ENCODE measurements at places on chromosomes 4 and X. TPM values are rescaled to one million over a fixed set of nuclear protein-coding genes. Genes with fewer than 3 reads are reported as not detected.

DNA sequence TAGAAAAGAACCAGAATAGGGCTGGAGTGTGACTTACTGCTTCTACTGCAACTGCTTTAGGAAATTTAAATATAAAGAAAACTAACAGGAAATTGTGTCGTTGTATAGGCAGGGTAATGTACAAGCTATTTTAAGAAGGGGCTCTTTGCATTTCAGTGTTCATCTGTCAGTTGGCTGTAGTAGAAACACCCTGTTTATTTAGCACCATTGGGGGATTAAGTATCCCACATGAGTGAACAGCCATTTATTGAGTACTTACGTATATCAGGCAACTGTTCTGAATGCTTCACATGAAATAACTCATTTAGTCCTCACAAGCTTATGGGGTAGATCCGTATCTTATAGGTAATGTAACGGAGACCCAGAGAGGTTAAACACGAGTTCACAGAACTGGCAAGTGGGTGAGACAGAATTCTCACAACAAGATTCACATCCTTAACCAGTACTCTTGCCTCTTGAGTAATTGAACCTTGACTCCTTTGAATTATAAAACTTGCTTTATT lies 23.9 kb downstream of the STIM2 start:
- peak overlapping the region; percentile 52 for H3K4me3 ChIP-seq
- no peaks in the 10 kb centered on the region for H3K36me3 ChIP-seq
- H3K27ac ChIP-seq = peak overlapping the region; percentile 91
- H3K27me3 ChIP-seq = no peaks in the 10 kb centered on the region

DNA sequence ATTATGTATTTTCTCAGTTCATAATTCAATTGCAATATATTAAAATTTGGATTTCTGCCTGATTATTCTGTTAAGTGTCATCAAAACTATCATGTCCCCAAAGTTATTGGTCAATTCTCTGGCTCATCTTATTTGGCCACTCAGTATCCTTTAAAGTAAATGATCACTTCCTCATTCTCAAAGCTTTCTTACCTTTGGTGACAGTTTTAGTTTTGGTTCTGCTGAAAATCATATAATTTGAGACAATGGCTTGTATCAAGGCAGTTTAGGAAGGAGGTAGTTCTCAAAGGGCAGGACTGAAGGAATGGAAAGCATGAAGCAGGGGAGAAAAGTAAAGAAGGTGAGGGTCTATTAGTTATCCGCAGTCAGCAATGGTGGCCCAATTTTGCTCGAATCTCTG lies 1832.1 kb downstream of the ARAP2 start:
- H3K4me1 ChIP-seq = no peaks in the 10 kb centered on the region
- no peak overlapping the region for H3K4me3 ChIP-seq
- H3K27ac ChIP-seq = no peak overlapping the region
- DNase-seq = no peak
- no peaks in the 10 kb centered on the region for H3K36me3 ChIP-seq
- H3K27me3 ChIP-seq = no peaks in the 10 kb centered on the region

GRCh38 chr4:20603671-20604313 lies 96.5 kb upstream of the PACRGL start:
- H3K36me3 ChIP-seq = no peaks in the 10 kb centered on the region
- H3K4me1 ChIP-seq = no peaks in the 10 kb centered on the region
- no peak overlapping the region for H3K27ac ChIP-seq
- no peaks in the 10 kb centered on the region for H3K27me3 ChIP-seq
- H3K4me3 ChIP-seq = no peak overlapping the region

- H3K27me3 ChIP-seq = peaks cover 23% of the 10 kb centered on the region
- peak overlapping the region; percentile 27 for H3K4me3 ChIP-seq
- no peaks in the 10 kb centered on the region for H3K36me3 ChIP-seq
- peaks cover 4% of the 10 kb centered on the region for H3K4me1 ChIP-seq
- DNase-seq = no peak
- H3K27ac ChIP-seq = no peak overlapping the region
Measured at GRCh38 chrX:84186603-84187532, 1.1 kb downstream of the RPS6KA6 start.

GLUD2 gene
- total RNA-seq = 0.57 TPM

DNA sequence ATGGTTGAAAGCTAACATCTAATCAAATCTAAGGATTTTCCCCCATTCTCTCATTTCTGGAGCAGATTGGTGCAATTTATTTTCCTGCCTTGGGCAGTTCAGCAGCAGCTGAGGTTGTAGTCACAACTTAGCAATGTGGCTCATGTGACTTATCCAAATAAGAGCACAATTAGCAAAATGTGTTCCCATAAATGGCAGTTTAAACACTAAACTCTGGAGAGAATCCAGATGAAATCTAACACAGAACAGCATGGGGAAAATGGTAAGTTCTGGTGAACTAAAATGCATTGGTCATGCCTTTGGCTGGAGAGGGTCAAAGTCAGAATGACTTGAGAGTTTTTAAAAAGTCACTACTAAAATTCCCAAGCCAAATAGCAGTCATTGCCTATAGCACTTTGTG lies 422.6 kb upstream of the DIPK2B start:
- no peak overlapping the region for H3K27ac ChIP-seq
- H3K4me3 ChIP-seq = no peak overlapping the region
- H3K4me1 ChIP-seq = peaks cover 18% of the 10 kb centered on the region
- no peak for DNase-seq
- H3K36me3 ChIP-seq = peaks cover 2% of the 10 kb centered on the region

TMPRSS11D gene
- total RNA-seq = not detected

DNA sequence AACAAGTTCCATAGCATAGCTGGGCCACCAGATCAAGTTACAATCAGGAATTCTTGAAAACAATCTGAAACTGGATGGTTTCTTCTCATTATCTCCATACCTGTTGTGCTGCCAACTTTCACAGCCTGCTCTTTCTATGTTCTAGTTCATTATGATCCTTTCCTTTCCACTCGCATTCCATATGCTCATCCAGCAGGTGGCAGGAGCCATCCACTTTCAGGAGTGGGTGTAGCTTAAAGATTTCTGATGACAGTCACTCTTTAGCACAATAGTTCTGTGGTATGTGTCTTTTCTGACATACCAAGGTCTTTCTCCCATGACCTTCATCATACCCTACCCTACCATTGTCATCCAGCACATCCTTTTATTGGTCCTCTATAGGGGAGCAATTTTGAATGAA lies 46.4 kb downstream of the PAGE2 start:
- H3K27ac ChIP-seq = no peak overlapping the region
- H3K36me3 ChIP-seq = no peaks in the 10 kb centered on the region
- no peaks in the 10 kb centered on the region for H3K4me1 ChIP-seq
- DNase-seq = peak; percentile 56
- no peaks in the 10 kb centered on the region for H3K27me3 ChIP-seq
- no peak overlapping the region for H3K4me3 ChIP-seq

- H3K4me1 ChIP-seq = no peaks in the 10 kb centered on the region
- no peak overlapping the region for H3K4me3 ChIP-seq
- DNase-seq = peak; percentile 7
- no peaks in the 10 kb centered on the region for H3K36me3 ChIP-seq
Measured at GRCh38 chr4:149031399-149031798, 589.2 kb upstream of the NR3C2 start.

MAD2L1 gene
- total RNA-seq = 116 TPM

- H3K4me1 ChIP-seq = peaks cover 11% of the 10 kb centered on the region
- no peak overlapping the region for H3K27ac ChIP-seq
- DNase-seq = no peak
- H3K27me3 ChIP-seq = peaks cover 29% of the 10 kb centered on the region
- H3K4me3 ChIP-seq = peak overlapping the region; percentile 12
Measured at GRCh38 chrX:17375637-17376430, 834 bp downstream of the NHS start.

DNA sequence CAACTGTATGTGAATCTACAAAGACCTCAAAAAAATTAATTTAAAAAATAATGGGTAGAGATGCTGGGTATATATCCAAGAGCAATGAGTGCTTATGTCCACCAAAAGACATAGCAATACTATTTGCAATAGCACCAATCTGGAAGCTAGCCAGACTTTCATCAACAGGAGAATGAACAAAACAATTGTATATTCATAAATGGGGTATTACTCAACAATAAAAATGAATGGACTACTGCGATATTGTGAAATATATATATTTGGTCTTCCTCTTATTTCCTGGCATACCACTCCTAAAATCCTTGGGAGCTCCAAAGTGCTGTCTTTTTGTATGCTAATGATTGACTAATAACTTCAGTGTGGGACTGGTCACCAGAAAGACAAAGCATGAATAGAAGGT lies 77.5 kb downstream of the MSN start:
- DNase-seq = no peak
- H3K4me1 ChIP-seq = peaks cover 54% of the 10 kb centered on the region
- H3K27ac ChIP-seq = no peak overlapping the region
- peaks cover 13% of the 10 kb centered on the region for H3K36me3 ChIP-seq
- no peaks in the 10 kb centered on the region for H3K27me3 ChIP-seq

- H3K36me3 ChIP-seq = peaks cover 4% of the 10 kb centered on the region
- no peak for DNase-seq
- H3K27ac ChIP-seq = no peak overlapping the region
- no peaks in the 10 kb centered on the region for H3K4me1 ChIP-seq
- H3K4me3 ChIP-seq = no peak overlapping the region
Measured at GRCh38 chr4:143667461-143667860, 33.0 kb downstream of the FREM3 start.

ADH1C gene
- not detected for total RNA-seq

DNA sequence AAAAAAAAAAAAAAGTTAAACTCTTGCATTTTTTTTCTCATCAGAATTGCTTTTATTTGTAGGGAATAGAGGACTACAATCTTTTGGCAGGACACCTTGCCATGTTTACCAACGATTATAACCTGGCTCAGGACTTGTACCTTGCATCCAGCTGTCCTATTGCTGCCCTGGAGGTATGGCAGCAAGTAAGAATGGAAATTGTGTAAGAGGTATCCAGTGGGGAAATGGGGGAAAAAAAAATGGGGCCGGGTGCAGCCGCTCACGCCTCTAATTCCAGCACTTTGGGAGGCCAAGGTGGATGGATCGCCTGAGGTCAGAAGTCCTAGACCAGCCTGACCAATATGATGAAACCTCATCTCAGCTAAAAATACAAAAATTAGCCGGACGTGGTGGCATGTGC lies 49.8 kb downstream of the WDR19 start:
- no peaks in the 10 kb centered on the region for H3K27me3 ChIP-seq
- no peak overlapping the region for H3K4me3 ChIP-seq
- peaks cover 9% of the 10 kb centered on the region for H3K36me3 ChIP-seq
- no peak for DNase-seq

DNA sequence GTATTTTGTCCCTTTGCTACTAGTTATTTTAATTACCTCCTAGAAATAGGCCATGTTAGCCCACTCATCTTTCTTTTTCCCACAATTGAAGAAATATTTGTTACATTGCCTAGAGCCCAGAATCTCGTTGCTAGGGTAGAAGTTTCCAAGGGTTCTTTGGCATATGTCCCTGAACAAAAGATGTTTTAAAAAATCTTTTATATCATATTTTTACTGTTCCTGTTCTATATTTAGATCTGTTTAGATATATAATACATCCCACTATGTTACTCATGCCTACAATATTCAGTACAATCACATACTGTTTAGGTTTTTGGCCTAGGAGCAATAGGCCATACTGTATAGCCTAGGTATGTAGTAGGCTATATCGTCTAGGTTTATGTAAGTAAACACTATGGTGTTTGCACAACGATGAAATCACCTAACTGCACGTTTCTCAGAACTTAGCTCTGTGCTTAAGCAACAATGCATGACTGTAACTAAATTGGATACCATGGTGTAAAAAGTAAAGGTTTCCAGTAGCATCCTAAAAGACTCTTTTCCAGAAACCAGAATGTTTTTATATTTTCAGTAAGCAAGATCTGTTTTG lies 236.0 kb upstream of the SLIT2 start:
- no peak for DNase-seq
- H3K36me3 ChIP-seq = no peaks in the 10 kb centered on the region
- H3K27me3 ChIP-seq = no peaks in the 10 kb centered on the region
- H3K27ac ChIP-seq = no peak overlapping the region
- H3K4me3 ChIP-seq = no peak overlapping the region
- no peaks in the 10 kb centered on the region for H3K4me1 ChIP-seq

DNA sequence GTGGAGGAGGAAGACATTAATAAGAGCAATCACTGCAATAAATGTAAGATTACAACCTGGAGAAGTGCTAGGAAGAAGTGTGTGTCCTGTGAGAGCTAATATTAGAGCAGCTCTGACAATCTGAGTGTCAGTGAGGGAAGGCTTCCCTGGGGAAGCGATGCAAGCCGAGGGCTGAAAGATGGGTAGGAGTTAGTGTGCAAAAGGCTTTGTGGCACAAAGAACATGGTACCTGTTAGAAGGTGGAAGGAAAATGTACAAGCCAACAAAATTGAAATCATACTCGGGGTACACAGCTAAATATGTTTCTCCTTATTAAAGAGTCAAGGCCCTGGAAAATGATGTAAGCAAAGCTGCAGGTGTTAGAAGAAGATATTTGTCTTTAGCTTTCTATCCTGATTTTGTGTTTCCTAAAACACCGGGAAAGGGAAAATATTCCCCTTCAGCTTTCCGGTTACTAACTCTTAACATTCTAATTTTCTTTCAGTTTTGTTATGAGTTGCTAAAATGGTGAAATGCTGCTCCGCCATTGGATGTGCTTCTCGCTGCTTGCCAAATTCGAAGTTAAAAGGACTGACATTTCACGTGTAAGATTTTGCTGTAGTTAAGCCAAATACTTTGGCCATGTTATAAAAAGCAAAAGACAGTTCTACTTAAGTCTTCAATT lies 808 bp downstream of the THAP6 start:
- H3K4me3 ChIP-seq = no peak overlapping the region
- H3K27me3 ChIP-seq = no peaks in the 10 kb centered on the region
- peaks cover 35% of the 10 kb centered on the region for H3K4me1 ChIP-seq
- peak overlapping the region; percentile 98 for H3K27ac ChIP-seq
- H3K36me3 ChIP-seq = peaks cover 25% of the 10 kb centered on the region

TMEM164 gene
- total RNA-seq = 11.9 TPM

ARSJ gene
- total RNA-seq = 0.05 TPM

APLN gene
- 0.15 TPM for total RNA-seq

DNA sequence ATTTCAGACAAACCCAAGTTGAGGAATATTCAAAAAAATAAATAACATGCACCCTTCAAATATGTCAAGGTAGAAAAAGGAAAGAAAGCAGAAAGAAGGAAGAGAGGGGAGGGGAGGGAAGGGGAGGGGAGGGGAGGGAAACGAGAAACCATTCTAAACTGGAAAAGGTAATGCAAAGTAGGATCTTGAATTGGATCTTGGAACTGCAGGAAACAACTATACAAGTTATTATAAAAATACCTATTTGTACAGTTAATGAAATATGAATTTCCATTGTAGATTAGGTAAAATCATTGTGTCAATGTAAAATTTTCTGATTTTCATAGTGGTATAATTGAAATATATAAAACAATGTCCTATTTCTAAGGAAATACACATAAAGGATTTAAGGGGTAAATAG lies 668.4 kb downstream of the FAT4 start:
- no peak overlapping the region for H3K4me3 ChIP-seq
- H3K27me3 ChIP-seq = no peaks in the 10 kb centered on the region
- no peaks in the 10 kb centered on the region for H3K36me3 ChIP-seq

KCTD8 gene
- total RNA-seq = not detected

TACR3 gene
- not detected for total RNA-seq

Measured in activated naive CD4-positive, alpha-beta T cell treated with anti-CD3 and anti-CD28 coated beads for 36 hours (primary cell).